Activated CD4-positive, alpha-beta T cell treated with anti-CD3 and anti-CD28 coated beads for 48 hours (primary cell): ENCODE measurements at places on chromosomes 3 and 15.
A peak's percentile ranks its signal among the peaks of the same experiment; 100 is the strongest.

DNA sequence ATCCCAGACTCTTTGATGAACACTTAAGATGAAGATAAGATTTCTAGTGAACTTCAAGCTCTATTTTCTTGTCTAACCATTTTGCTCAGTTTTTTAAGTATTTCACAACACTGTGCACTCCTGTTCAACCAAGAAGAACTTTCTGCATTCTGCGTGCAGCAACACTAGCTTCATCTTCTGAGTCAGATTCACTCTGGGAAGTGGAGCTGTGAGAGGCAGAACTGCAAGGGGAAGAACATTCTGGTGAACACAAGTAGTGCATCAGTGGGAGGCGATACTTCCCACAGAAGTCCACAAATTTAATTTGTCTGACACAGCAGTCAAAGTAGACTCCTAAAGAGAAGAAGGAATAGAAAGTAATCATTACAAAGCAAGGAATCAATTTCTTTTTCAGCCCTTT, 18.1 kb downstream of the LRRC58 start:
- no peak for DNase-seq

DNA sequence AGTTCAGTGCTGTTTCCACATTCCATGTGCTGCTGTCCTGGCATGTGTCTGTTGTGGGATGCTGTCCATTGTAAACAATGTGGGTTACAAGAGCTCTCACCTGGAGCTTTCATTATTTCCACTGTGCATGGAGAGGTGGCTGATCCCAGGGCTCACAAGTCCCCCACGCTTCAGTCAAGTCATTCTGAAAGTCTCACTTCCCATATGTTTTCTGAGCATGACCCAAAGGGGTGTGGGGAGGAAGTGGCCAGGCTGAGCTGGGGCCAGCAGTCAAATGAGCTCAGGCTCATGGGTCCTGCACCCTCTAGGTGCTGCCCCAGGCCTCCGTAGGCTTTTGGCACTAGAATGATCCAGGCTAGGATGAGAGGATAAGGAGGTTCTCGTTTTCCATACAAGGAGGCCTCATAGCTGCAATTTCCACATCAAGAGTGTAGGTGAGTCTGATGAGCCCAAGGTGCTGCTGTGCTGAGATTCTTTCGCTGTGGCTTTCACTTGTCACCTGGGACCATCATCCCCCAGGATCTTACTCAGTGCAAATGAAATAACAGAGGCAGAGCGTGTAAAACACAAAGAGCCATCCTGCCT, 22.0 kb downstream of the STARD5 start:
- peak; percentile 51 for DNase-seq

- DNase-seq = no peak
Observed at GRCh38 chr3:13023235-13023970, 49.8 kb downstream of the IQSEC1 start.

DNA sequence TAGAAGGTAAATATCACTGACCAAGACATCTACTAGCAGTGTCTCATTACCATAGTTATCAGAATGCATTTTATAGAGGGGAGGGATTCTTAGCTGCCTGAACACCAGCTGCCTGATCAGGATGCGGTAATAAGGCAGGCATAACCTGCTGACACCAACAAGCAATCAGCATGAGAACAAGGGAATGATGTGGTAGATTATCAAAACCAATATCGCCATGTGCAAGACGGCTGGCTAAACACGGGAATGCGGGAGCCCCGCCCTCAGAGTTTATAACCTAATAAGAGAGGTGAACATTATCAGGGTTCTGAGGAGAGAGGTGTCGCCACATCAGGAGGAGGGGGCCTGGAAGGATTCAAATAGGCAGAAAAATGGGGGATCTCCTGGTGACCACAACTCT, 20.5 kb downstream of the B4GALT4 start:
- DNase-seq = no peak
